ENCODE measurements at places on chromosomes 11 and 22.

DNA sequence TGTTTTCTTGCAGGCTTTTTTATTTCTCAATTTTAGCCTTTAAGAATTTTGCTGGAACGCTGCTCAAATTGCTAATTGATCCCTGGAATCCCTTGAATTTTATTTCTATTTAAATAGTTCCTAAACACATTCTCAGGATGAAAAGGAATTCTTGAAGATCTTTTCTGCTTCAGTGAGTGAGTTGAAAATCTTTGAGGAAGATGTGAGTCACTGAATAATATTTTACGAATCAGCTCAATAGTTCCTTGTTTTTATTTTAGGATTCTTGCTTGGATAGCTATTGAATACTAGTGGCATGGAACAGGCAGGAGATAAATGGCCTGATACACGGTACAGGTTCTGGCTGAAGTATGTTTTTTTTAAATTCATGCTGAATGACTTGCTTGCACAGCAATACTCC, 194.6 kb upstream of the CCDC90B start:
- no peak for DNase-seq

GRCh38 chr11:109422870-109423465, 978 bp downstream of the C11orf87 start:
- no peak for DNase-seq

DNA sequence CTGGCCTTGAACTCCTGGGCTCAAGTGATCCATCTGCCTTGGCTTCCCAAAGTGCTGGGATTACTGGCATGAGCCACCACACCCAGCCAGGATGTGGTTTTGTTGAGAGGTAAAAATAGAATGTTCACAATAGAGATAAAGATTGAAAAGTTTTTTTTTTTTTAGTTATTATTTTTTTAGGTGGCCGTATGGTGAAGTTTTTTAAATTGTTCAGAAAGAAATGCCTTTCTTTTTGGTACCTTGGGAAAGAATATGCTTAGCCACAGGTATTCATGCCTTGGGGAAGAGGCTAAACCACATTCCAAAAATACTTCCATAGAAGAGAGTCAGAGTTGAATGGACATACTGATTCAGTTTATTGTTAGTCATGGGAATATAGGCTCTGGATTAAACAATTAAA, 143.4 kb downstream of the C11orf91 start:
- no peak for DNase-seq

DNA sequence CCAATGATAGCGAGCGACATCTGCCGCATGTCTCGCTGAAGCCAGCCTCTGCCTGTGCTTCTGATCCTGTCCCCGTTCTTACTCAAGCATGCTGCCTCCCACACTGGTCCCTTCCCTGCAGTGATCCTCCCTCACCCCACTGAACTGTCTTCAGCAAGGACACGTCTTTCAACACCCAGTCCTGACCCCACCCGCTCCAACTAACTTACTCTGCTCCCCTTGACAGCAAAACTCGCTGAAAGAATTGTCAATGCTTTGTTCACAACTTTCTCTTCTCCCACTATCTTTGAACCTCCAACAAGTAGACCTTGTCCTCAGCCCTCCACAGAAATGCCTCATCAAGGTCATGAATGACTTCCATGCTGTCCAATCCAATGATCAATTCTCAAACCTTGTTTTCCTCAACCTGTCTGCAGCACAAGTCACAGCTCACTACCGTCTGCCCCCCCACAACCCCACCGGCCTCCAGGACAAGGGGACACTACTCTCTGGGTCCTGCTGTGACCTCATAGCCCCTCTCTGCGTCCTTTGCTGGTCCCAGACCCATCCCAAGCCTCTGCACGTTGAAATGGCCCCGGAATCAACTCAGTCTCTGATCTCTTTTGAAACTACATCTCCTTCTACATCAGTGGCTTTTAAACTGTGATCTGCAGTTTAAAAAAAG, 108.0 kb downstream of the MICAL3 start:
- no peak for DNase-seq

DNA sequence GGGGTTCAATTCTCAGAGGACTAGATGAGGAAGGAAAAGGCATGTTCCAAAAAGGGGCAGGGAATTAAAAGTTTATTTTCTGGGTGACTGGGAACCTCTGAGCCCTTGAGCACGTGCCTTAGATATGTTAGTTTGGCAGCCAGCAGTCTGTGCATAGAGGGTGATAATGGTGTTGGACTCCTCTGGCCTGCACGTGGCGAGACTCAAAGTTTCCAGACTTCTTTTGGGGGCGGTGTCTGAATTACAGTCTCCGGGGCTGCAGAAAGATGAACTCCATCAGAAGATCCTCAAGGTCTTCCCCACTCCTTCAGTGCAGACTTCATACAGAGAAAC, 861 bp upstream of the ZNRF3 start:
- DNase-seq: peak; percentile 5

DNA sequence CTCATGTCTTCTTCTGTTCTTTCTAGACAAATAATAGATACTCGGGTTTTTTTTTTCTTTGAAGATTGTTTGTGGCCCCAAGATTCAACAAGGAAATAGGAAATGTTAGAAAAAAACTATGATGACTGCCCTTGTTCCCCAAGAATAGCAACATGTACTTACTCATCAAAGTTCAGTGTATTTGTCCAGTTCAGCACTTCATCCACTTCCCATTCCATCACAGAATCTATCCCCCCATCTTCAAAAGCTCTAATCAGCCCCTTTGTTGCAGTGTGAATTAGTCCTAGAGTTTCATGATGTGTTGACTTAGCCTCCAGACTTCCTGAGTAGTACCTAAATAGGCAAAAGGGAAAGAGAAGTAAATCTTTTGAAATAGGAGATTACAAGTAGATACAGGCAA, 74.3 kb downstream of the C11orf65 start:
- DNase-seq: no peak

GRCh38 chr11:65574109-65574810, 1.6 kb upstream of the EHBP1L1 start:
- DNase-seq: peak; percentile 92
